NCI-H2081 treated with DMSO at 0.1 percent for 48 hours (cell line): ENCODE measurements at places on chromosomes 1 and 21.

DNA sequence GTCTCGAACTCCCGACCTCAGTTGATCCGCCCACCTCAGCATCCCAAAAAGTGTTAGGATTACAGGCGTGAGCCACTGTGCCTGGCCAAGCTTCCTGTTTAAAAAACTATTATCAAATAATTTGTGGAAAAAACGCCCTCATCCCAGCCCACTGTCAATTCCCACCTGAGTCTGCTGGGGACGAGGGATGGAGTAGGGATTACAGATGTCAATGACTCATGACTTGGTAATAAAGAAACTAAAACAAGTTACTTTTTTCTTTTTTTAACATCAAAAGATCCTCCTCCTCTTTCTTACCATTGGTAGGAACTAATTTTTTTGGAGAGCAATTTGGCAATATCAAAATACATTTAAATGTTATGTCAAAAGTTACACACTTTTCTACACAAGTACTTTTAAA lies 9.7 kb downstream of the CNN3 start:
- no peak for DNase-seq

- no peak for DNase-seq
Observed at GRCh38 chr1:21610989-21611785, 58.0 kb downstream of the RAP1GAP start.

DNA sequence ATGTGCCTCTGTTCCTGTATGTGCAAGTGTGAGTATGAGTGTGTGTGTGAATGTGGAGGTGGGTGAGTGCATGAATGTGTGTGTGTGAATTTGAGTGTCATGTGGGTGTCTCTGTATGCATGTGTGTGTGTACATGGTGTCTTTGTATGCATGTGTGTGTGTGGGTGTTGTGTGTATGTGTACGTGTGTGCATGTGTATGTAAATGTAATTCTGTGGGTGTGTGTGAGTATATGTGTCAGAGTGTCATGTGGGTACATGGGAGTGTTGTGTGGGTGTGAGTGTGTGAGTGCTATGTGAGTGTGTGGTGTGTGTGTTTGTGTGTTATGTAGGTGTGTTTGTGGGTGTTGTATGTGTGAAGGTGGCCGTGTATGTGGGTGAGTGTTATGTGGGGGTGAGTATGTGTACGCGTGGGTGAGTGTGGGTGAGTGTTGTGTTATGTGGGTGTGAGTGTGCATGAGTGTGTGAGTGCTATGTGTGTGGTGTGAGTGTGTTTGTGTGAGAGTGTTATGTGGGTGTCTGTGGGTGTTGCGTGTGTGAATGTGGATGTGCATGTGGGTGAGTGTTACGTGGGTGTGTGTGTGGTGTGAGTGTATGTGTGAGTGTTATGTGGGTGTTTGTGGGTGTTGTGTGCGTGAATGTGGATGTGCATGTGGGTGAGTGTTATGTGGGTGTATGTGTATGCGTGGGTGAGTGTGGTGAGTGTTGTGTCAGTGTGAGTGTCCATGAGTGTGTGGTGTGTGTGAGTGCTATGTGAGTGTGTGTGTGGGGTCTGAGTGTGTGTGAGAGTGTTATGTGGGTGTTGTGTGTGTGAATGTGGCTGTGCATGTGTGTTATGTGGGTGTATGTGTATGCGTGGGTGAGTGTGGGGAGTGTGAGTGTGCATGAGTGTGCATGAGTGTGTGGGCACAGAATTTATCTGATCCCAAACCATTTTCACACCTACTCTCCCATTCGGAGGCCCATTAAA lies 36.6 kb upstream of the NID1 start:
- no peak for DNase-seq

DNA sequence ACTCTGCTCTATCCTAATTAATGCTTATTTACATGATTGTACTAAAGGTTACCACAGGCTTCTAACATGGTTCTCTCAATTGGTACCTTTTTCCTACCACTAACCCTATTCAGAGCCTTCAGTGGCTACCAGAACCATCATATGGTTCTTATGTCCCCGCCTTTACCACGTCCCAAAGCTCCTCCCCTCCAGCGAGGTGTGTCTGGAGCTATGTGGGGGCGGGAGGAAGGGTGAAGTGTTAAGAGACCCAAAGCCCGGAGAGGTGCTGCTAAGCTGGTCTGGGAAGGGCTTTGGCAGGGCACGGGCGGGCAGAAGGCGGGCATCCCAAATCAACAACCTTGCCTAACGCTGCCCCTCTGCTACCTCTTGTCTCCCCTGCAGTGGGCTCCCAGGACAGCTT lies 10.0 kb downstream of the SPATA46 start:
- no peak for DNase-seq

DNA sequence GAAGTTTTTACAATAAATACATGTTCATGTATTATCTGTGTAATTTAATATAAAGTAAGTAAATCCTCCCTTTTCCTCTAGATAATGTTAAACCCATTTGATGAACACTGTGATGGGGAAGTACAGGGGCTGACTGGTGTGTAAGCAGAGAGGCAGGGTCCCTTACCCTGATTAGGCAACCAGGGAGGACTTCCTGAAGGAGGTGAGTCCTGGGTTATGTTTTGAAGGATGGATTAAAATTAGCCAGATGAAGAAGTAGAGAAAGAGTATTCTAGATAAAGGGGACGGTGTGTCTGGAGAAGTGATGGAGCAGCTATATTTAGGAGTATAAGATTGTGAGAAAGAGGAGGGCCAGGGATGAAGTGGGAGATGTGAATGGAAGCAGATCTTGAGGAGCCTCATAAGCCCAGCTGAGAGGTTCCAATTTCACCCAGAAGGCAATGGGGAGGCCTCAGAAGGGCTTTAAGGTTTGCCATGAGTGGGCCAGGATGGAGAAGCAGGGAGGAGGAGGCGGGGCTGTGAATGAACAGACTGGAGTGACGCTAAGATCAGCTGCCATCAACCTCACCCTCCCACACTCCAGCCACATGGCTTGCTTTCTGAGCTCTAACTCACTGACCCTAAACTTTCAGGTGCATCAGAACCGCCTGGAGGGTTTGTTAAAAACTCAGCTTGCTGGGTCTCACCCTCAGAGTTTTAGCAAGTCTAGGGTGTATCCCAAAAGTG lies 30.9 kb upstream of the ID3 start:
- DNase-seq: no peak

DNA sequence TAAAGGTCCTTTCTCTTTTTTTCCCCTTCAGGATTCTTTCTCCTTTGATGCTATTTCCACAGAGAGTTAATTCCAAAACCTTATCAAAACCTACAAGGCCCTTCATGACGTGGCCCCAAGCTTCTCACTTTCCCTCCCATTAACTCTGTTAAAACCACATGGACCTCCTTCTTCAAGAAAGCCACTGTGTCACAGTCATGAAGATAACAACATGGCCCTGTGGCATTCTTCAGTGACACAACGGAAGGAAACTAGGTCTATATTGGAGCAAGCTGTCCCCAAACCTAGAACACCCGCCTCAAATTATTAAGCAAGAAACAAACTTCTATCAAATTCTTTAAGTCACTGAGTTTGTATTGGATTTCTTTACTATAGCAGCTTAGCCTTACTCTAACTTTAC lies 611.1 kb downstream of the NUF2 start:
- no peak for DNase-seq

- DNase-seq: no peak
Observed at GRCh38 chr1:118145721-118146120, 39.3 kb downstream of the SPAG17 start.

DNA sequence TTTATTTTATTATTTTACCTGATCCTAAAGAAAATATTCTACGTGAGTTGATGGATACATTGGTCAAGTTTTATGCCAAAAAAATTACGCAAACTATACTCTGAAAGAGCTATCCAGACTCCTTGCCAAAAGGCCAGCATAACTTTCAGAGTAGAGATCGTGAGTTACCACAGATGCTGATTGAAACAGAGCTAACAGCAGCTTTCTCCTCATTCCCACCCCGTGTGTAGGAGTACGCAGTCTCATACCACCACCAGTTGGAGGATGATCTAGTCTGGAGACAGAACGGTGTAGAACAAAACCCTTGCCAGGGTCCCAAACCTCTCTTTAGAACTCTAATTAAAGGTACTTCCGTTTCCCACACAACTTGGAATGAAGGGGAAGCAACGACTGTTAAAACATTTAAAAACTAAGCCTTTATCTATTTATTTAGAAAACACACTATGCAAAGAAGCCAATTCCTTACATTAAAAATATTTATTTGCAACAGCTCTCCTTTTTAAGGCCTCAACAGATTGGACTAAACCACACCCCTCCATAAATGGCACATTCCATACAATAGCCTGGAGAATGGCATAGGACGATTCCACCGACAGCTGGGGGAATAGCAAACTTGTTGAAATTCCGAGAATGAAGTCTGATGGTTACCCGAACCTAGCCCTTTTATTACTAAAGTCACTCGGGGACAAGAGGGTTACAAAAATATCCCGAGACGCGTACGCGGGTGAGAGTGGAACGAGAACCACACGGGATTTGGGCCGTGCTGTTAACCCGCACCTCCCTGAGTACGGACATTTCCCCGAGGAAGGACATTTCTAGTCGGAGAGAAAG lies 1.4 kb downstream of the NUCKS1 start:
- no peak for DNase-seq

DNA sequence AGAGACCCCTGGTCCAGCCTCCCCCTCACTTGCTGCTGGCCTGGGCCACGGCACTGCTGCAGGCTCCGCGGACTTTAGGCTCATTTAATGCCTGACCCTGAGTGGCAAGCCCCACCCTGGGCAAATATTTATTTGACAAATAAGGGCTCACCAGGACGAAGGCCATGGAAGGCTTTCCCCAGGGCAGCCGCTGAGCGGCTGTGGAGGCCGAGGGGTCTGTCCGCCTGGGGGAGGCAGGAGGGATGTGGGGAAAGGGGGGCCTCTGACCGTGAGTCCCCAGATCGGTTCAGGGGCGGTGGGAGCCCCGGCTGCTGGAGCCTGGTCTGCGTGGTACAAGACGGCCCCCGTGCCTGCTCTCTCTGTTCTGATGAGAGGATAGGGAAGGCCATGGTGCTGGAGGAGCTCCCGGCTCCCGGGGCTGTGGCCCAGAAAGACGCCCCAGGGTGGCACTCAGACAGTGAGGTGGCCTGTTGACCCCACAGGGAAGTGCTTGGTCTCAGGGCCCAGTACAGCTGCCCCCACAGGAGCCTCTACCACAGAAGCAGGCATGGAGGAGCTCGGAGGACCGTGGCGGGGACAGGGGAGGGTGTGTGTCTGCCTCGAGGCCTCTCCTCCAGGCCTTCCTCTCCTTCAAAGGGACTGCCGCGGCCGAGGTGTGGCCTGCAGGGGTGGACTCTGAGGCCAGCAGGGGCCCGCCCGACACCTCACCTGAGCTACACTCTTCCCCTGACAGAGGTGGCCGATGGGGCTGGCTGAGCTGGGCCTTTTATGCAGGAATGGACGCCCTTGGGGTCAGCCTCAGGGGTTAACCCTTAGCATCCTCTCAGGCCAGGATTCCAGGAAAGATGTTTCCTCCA lies 9.1 kb upstream of the C1orf159 start:
- DNase-seq: no peak

- DNase-seq: no peak
Observed at GRCh38 chr1:208551633-208552320, 307.6 kb upstream of the PLXNA2 start.

DNA sequence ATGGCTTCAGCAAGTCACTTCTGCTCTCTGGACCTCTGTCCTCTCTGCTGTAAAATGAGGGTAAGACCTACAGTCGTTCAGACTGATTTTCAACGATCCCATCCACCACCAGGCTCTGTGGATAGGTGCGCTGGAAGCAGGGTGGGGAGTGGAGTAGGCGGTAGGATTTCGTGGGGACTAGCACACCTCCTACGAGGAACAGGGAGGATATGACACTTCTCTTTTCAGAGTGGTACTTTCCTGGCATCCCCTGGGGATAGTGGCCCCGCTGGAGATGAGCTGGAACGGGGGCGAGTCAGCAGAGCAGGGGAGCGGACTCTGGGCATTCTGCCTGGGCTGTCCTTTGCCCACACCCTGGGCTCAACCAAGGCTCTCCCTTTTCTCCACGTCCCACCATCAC lies 17.7 kb downstream of the ETNK2 start:
- no peak for DNase-seq

DNA sequence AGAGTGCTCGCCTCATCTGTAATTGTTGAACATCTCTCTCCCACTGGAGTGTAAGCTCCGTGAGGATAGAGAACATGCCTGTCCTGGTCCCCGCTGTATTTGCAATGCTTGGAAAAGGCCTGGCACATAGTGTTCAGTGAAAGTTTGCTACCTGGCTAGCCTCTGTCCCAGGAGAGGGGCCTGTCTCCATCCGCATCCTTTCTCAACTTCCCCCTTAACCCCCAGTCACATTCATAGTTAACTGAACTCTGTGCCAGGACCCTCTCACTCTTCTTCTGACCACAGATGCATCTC lies 15.2 kb downstream of the SPOCD1 start:
- no peak for DNase-seq

- DNase-seq: no peak
Observed at GRCh38 chr1:244254467-244254866, 197.2 kb downstream of the ADSS2 start.

GRCh38 chr1:244461245-244462071 lies at the start of gene CATSPERE:
TSS of gene CATSPERE (plus strand) at chr1:244461273. CDS start at chr1:244461430, 157 bp downstream.
- no peak for DNase-seq

GRCh38 chr1:79762461-79762860 lies 755.9 kb upstream of the ADGRL4 start:
- DNase-seq: no peak

DNA sequence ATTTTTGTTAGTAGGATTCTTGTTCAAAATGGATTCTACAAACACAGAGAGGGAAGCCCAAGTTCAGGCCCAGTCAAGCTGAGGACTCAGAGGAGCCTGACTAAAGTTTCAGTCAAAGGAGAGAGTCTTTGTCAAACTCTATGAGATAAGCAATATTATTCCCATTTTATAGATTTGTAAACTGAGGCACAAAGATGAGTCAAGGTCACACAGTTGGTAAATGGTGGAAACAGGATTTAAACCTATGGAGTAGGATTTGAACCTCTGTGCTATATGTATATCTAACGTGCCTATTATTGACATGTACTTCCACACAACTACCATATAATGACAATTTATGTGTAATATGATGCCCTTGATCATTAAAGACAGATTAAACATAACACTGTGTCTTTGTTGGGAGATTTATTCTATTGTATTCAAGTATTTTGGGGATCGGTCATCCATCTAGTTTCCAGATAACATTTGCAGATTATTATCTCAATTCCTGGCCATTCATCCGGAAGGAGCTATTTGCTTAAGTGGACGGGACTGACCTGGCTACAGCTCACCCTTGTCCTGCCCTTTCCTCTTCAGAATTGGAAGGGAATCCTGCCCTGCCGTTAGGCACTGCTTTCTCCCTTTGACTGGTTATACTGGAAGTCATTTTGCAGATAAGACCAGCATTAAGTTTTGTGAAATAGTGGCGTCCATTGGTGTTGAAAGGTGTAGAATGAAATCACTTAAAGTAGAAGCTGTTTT lies 86.1 kb upstream of the LMO4 start:
- no peak for DNase-seq
